ENCODE measurements at places on chromosomes 11 and 22.
A peak's percentile ranks its signal among the peaks of the same experiment; 100 is the strongest.

GRCh38 chr11:22800482-22800881 is 29.1 kb downstream of the SVIP start:
- DNase-seq, result no peak

DNA sequence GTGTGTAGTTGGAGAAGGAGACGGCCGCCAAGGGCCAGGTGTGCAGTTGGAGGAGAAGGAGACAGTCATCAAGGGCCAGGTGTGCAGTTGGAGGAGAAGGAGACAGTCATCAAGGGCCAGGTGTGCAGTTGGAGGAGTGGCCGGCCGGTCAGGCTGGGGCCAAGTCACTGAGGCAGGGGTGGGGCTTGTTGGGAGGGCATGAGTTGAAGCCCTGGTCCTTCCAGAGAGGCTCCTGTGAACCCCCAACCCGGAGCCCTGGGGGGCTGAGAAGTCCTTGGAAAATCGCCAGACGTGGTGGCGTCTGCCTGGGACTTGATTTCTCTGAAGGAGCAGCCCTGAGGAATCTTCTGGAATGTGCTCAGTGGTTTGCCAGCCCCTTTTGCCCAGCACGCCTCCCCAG is 1320.5 kb downstream of the BRD1 start:
- DNase-seq, result no peak

DNA sequence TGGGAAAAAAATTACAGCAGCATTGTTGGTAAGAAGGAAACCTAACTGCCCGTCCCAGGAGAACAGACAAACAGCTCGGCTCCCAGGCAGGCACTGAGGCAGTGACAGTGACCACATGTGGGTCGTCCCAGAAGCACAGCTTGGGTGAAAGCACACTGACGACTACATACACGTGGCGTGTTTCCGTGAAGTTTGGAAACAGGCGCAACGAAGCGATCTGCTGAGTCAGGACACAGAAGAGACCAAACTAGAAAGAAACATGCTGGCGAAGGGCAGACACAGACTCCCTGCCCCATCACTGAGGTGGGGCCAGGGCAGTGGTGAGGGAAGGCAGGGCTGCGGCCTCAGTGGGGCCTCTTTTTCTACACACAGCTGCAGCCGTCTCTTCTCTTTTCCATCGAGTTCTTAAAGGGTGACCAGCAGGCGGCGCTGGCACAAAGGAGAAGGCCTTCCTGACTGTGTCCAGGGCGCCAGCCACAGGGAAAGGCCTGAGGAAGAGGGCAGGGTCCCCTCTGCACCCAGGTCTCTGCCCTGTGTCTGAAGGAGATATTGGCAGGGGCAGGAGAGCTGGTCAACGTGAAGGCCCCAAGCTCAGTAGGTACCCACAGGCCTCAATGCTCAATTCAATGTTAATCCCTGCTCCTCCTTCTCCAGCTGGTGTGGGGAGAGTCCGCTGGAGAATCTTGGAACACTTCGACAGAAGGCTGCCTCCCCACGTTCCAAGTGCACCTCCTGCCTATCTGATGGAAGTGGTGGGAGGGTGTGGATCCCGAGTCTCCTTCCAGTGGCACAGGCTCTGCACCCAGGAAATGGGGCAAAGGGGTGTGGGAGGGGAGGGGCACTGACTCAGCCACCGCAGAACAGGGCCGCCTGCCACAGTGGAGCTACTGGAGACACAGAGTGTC is 19.9 kb downstream of the CARS1 start:
- DNase-seq, result peak; percentile 28

DNA sequence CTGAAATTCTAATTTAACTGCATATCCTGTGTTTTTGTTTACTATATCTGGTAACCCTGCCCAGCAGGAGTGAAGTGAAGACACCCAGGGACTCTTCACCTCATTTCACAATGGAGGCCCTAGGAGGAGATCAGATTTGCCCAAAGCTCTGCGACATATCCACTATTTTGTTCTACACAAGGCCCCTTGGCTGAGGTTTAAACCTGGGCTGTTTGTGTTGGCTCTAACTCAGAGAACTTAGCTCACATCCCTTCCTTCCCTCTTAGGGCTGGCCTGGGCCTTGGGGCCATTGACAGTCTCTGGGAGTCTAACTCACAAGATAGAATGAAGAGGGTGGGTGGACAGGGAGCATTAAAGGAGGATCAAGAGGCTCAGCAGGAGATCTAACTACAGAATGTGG is 8.2 kb upstream of the PLA2G3 start:
- no peak for DNase-seq

DNA sequence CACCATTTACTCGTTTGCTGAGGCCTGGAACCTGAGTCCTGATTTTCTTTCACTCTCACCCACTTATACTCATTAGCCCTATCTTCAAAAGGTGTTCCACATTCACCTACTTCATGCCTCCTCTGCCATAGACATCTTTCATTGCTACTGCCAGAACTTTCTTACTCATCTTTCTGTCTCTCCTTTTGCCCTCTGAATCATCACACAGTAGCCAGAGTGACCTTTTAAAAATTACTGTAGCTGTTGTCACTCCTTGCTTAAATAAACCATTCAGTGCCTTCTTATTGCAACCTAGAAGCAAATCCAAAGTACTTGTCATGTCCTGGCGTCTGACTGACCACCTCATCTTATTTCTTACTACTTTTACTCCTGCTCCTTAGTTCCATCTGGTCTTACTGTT is 38.2 kb downstream of the ATXN10 start:
- no peak for DNase-seq

- DNase-seq, result no peak
These were observed 132.7 kb upstream of the CADM1 start for GRCh38 chr11:115636753-115637527.

DNA sequence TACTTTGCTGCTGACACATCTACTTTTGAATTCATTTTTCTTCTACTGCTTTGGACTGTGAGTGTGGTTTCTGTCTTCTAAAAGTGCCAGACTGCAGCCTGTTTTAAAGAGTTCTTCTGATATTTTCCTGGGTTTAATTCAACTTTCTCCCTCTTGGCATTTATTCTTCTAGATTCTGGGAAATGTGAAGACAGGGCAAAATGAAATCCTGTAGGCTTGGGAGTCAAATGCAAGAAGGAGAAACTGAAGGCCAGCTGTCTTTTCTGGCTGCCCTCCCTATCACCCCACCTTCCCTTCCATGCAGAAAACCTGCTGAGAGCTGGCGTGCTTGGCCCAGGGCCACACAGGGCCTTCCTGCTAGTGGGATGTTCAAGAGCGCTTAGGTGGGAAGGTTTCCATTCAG is 7.6 kb downstream of the ZNF70 start:
- no peak for DNase-seq

DNA sequence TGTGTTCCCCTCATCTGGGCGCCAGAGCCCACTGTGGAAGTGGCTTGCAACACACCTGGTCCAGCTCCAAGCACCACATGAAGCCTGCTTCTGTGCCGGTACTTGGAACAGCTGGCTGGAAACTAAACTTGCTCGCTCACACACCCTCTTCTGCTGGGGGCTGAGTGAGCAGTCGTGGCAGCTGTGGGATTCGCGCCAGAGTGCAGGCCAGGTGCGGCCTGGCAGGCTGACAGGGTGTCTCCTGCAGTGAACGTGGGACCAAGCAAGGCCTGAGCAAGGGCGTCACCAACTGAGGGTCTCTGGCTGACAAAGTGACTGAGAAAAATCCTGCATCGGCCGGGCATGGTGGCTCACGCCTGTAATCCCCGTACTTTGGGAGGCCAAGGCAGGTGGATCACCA is 15.2 kb downstream of the SMC1B start:
- no peak for DNase-seq

DNA sequence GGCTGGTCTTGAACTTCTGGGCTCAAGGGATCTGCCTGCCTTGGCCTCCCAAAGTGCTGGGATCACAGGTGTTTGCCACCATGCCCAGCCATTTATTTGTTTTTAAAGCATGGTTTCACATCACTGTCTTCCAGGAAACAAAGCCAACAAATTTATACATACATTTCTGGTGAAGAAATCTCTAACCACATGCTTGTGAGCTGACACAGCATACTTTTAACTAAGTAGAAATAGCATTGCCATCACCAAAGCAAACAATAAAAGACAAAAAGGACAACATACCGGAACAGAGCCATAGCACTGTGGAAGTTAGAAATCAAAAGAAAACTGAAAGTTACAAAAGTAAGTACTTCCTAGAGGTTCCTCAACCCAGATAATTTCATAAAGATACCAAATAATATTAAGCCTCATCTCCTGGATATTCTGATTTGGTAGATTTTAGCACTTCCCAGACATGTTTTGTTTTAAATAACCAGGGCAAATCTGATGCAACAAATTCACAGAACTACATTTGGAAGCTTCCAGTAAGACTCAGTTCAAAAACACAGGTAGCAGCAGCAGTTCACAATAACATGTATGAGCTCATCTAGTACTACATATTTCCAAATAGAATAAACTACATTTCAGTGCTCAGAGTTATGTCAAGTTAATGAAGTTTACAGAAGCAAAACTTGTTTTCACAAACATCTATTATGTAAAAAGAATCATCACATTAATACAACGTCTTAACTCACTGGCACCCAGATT is 70.6 kb downstream of the RRAS2 start:
- no peak for DNase-seq

DNA sequence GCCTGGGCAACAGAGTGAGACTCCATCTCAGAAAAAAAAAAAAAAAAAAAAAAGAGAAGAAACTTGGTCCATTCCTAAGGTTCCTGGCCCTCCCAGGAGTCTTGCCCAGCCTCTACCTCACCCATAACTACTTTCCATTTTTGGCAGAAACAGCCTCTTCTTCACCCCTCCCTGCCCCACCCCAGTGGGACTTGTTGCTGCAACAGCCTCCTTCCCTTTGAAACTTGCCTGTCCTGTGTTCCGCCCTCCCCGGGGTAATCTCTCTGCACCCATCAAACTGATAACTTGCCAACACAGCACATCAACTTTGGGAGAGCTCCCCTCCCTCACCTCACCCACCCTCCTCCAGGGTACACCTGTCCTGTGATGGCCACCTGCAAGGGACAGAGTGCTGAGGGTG is 10.0 kb upstream of the FAM83F start:
- no peak for DNase-seq

DNA sequence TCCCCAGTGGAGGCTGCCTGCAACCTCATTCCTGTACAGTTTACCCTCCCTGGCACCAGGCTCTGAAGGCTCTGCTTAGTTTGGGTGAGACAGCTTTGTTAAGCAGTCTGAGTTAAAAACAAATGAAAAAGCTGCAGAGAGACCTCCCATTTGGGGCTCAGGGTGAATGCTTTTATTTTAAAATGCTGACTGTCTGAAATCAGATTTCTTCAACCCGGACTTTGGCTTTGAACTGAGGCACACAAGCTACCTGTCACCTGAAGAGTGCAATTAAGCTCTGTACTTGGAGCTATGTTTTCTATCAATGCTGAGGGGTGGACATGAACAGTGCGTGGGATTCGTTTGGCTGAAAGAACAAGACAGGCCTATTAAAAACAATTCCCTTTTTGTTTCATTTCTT is 217.5 kb upstream of the SORL1-AS1 start:
- no peak for DNase-seq

- DNase-seq, result no peak
These were observed 11.1 kb downstream of the GRAMD1B start for GRCh38 chr11:123441161-123441560.

- DNase-seq, result no peak
These were observed 7.3 kb downstream of the NEAT1 start for GRCh38 chr11:65429724-65430405.

GRCh38 chr11:45929486-45930030 is 7.1 kb downstream of the LARGE2 start:
- no peak for DNase-seq

- no peak for DNase-seq
These were observed 132.3 kb downstream of the APIP start for GRCh38 chr11:34783816-34784317.

Measured in NCI-H446 (cell line).